ENCODE measurements at places on chromosomes 6 and 20.

- DNase-seq: no peak
Measured at GRCh38 chr6:127342296-127342945, 988 bp downstream of the ECHDC1 start.

GRCh38 chr20:49179368-49180277 lies 8.5 kb downstream of the STAU1 start:
- DNase-seq: no peak

GRCh38 chr20:53834062-53834442 lies 236.3 kb downstream of the BCAS1 start:
- no peak for DNase-seq

- no peak for DNase-seq
Measured at GRCh38 chr20:37490663-37491350, 30.2 kb upstream of the NNAT start.

DNA sequence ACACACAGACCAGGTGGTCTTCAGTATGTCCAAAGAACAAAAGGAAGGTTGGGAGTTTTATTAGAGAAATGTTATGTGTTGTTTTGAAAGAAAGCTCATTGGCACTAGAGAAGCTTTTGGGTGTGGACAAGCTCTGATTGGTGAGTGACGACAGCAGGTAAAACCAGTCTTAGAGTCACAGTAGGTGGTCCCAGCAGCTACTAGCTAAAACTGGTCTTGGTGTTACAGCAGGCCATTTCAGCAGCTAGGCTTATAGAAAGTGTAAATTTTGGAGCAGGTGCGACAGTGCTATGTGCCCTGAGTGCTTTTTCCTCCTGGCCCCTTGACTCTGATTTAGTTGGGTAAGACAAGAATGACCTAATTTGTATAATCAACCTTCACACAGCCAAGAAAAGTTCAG lies 3.6 kb downstream of the CLDN20 start:
- DNase-seq: no peak

Data from activated naive CD4-positive, alpha-beta T cell (primary cell).